Brain (organoid and tissue), 16 donors: ENCODE measurements at places on chromosomes 2 and 18.

DNA sequence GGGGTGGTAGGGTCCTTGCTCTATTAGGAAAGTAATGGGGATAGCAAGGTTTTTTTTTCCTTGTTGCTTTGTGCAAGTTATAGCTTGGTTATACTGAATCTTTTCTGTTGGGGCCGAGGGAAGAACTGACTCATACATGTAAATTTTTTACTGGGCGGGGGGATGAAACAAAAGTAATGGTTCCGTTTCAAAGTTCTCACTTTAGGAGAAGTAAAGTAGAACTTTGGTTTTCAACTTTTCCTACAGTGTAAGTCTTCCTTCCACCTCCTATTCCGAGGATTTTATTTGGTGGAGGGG is 1.1 kb downstream of the AFTPH start:
- no peak for DNase-seq

DNA sequence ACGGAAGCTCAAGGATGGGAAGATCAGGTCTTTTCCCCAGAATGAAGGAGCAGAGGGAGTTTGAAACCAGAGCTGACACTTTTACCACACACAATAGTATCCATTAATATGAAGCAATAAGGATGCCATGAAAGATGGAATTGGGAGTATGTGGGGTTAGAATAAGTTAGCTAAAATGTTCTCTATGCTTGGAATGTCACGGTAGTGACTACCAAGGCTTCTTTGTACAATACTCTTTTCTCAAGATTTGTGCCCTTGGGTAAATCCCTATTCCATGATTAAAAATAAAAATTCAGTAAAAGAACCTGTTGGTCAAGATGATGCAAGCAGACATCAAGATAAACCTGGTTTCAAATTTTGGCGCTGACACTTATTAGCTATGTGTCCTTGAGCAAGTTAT is 75.0 kb downstream of the NRXN1 start:
- no peak for DNase-seq

- DNase-seq = no peak
Observed at GRCh38 chr2:3784731-3785130, 81.4 kb downstream of the DCDC2C start.

DNA sequence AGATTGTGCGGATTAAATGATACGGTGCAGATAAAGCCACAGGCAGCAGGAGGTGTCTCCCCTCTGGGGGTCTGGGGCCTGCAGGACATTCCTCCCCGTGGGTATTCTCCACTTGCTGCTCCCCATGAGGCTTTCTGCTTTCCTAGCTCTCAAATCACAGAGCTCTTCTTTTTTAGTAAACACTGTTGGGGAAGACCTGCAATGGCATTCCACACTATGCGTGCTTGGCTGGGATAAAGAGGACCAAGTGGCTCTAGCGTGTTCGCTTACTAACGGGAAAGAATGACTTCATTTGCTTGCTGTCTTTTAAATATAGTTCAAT is 146.5 kb downstream of the DDX1 start:
- no peak for DNase-seq

- no peak for DNase-seq
Observed at GRCh38 chr2:31032475-31032874, 105.8 kb downstream of the GALNT14 start.

- DNase-seq = no peak
Observed at GRCh38 chr2:69948032-69948962, 13.1 kb downstream of the ASPRV1 start.

- no peak for DNase-seq
Observed at GRCh38 chr2:159124931-159125467, 156.6 kb downstream of the TANC1 start.

GRCh38 chr2:177260379-177260778 is 4.1 kb downstream of the NFE2L2 start:
- DNase-seq = no peak

DNA sequence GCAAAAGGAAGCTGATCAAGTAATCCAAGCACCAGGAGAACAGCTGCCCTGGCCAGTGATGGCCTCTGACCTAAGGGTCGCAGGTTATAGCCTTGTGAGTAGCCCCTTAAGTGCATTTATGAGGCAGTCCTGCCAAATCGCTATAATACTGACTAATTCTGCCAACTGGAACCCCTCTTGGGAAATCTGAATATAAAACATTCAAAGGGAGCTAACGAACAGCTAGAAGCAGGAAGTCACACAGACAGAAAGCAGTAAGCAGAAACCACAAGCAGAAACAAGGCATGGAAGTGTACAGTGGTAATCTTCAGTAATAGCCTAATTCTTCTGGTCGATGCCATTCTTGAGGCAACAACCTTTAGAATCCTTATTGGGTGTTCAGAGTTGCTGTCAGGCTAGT is 521.3 kb downstream of the METTL4 start:
- no peak for DNase-seq

GRCh38 chr18:53241161-53241560 is 901.2 kb downstream of the DCC start:
- DNase-seq = no peak

GRCh38 chr2:115036818-115037217 is 594.4 kb downstream of the DPP10 start:
- DNase-seq = no peak

GRCh38 chr18:57273194-57273593 is 79.2 kb upstream of the ST8SIA3 start:
- DNase-seq = no peak

DNA sequence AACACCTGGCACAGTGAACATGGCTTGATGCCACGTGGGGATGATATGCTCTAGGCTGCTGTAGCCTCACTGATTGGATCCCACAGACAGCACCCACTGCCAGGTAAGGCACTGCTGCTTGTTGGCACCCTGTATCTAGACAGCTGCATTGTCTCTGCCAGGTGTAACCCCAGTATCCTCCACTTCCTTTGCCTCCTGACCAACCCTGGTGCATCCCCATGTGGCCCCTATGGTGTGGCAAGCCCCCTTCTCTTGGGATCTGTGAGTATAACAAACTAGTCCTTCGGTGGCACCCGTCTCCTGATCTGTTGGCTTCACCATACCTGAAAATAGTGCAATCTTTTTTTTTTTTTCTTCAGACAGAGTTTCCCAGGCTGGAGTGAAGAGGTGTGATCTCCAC is 11.1 kb downstream of the TEX51 start:
- DNase-seq = no peak

DNA sequence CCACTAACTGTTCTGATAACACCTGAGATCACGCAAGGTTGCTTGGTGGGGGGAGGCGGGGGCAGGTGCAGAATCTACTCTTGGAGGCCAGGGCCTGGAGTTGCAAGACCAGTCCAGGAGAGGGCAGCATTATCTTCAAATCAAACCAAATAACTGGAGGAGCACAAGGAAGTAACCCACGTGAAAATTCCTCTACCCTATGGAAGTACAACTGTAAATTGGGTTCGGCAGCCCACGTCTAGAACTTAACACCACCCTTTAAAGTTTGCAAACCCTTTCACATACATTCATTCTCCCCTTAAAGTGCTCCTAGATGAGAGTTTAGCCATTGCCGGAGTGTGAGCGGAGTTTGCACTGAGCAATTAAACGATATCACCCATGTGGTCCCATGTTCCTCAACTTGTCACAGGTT is 19.6 kb upstream of the CXCR1 start:
- peak; percentile 20 for DNase-seq

DNA sequence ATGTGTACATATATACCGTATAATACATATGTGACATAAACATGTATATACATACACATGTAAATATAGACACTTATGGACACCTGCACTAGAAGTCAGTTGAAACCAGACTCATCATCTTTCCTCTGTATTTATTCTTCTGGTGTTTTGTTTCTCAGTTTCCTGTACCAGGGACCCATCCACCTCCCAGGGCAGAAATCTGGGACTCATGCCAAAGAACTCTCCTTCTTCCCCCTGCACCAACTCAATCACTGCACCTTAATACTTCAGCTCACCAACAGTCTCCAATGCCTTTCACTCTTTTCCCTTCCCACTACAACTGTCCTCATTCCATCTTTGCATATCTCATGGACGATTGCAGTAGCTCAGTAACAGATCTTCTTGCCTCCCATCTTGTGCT is 428.0 kb downstream of the FBXO15 start:
- DNase-seq = no peak

DNA sequence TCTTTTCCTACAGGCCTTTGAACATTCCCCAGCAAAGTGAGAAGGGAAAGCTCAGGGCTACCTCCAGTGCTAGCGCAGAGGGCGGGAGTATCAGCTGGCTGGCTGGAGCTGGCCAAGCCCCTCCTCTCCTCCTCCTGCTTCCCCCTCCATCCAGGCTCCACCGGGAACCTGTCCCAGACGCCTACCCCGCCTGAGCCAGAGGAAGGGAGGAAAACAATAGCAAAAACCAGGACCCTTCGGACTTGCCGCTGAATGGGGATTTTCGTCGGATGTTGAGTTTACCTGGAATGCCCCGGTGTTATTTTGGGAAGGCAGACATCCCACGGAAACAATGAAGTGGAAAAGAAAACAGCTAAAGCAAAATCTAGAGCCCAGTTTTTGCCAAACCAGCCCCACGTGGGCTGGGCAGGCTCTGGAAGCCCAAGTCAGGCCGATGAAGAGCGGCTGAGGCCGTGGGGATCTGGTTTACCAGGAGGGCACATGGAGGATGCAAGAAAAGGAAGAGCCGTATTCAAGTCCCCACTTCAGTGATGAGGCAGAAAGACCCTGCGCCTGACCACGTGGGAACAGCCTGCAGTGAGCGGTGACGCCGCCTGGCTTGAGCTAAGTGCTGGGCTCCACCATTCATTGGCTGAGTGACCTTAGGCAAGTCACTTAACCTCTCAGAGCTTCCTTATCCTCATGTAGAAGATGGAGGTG is 100.4 kb upstream of the LCLAT1 start:
- DNase-seq = no peak

DNA sequence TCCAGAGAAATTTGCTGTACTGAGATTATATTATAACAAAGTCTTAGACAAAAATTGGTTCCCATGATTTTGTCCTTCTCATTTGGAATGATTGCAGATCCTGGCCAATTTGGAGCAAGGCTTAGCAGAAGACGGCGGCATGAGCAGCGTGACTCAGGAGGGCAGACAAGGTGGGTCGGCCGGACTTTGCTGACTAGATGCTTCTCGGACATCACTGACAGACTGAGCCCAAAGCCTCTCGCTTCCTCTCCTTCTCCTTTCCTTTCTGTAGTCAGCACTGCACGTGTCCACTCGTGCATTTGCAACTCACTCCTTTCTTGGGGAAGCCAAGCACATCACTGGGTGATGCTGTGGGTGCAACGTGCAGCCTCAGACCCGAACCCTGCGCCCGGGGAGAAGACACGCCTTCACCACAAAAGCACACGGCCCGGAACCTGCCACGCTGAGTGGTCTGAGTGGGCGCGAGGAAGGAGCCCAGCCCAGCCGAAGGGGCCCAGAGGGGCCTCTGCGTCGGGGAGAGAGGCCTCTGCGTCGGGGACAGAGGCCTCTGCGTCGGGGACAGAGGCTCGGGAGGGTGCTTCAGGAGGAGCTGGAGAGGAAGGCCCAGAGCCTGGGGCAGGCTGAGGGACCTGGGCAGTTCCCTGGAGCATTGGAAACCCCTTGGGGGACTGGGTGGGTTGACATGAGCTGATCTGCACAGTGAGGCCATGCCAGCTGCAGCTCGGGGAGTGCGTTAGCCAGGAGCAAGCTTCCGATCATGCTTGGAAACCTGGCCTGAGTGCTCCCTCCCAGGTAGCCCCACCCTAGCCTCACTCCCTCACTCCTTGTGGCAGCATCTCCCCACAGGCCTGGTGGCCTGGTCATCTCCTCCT is 61.6 kb downstream of the ADI1 start:
- DNase-seq = no peak

GRCh38 chr2:1156059-1156458 is 205.4 kb downstream of the SNTG2 start:
- DNase-seq = no peak

- peak; percentile 23 for DNase-seq
Observed at GRCh38 chr2:108855194-108855593, 68.6 kb downstream of the CCDC138 start.

DNA sequence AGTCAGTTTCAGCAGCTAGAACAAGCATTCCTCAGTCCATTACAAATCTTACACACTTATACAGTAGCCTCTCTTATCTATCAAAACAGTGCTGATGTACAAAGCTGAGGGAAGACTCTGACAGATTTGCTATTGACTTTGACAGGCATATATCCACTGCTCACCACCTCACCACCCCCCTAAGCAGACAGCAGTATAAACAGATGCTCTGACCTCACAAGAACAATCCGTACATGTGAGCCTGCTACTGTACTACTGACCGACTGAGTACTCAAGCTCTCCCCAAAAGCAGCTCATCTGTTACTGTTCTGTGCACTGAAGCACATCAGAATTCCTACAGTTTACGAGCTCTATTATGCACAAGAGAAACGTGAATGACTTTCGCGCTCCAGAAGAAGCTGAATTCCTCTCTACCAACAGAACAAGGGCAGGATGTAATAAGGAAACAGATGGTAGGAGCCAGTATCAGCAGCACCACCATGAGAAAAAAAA is 95.6 kb upstream of the PDE1A start:
- DNase-seq = peak; percentile 83

DNA sequence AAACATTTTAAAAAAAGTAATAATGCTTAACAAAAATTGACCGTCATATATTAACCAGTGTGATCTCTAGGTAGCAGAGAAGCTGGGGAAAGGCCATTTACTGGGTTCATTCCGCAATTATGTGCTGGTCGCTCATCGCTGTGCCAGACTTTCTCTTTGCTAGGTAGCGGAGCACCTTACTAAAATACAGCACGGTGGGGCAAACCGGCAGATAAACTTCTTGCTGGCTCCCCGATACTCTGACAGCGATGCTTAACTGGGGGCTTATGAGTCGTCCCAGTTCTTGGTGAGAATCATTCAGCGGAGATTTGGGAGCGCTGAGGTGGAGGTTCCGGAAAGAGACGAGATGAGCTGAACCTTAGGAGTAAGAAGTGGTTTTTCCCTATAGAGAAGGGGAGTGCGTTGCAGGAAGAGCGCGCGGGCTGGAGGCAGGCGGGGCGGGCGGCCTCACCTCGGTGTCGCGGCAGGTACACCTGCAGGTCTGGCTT is 605 bp downstream of the C2orf68 start:
- no peak for DNase-seq

DNA sequence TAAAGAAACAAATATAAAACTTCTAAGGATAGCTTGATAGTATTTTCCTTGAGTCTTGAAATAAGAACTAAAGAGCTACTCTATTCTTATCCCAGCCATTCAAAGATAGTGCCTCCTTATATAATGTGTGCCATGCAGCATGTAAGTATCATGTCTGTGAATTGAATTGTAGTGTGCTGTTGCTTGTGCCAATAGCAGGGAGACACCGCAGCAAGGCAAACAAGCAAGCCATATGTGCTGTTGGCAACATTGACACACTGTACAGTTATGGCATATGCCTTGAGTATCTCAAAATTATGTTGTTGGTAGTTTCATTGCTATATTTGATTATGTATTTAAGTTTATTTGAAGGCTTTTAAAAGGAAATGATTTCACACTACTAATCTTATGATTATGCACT is 58.2 kb downstream of the ERBB4 start:
- peak; percentile 52 for DNase-seq
